Activated CD4-positive, CD25-positive, alpha-beta regulatory T cell treated with anti-CD3 and anti-CD28 coated beads, Interleukin-2, amount 50 U/mL, for 72 hours (primary cell): ENCODE measurements at places on chromosomes 1 and 21.

GRCh38 chr1:154454386-154455120, 47.5 kb upstream of the TDRD10 start:
- DNase-seq, result no peak

GRCh38 chr1:1677718-1678580, 14.6 kb downstream of the SLC35E2B start:
- peak; percentile 36 for DNase-seq

- DNase-seq, result no peak
Measured at GRCh38 chr1:173341307-173341706, 134.2 kb upstream of the TNFSF4 start.

GRCh38 chr1:26099780-26100179, 11.8 kb upstream of the PDIK1L start:
- DNase-seq, result no peak

- DNase-seq, result no peak
Measured at GRCh38 chr1:56566061-56566744, 13.2 kb downstream of the PLPP3 start.

DNA sequence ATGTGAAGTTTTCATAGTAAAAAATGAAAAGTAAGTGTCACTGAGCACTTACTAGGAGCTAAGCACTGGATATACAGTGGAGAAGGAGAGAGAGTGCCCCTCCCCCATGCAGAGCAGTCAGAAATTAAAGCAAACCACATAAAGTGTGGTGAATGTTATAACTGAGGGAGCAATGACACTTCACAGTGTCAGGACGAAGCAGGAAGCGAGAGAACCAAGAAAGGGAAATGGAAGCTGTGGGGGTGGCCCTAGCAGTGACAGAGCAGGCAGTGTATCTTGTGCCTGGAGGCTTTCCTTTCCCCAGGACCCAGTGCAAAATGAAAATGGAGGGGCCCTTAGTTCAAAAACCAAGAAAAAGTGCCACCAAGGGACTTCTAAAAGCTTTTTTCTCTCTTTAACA, 21.5 kb upstream of the RCAN3 start:
- DNase-seq, result no peak

DNA sequence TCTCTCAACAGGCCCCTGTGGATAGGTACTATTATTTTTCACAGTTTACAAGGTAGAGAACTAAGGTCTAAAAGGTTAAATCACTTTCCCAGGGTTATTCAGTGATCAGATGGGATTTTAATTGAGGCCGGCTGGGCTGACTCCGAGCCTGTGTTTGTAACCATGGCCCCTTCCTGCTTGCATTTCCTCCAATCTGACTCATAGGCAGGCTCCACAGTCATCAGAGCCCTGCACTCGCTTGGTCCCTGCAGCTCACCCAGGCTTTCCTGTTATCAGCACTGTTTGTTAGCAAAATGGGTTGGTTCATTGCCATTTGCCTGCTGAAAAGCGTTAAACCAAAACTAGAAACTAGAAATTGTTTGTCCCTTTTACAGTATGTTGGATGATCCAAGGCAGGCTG, 41.4 kb upstream of the LMX1A start:
- DNase-seq, result no peak

GRCh38 chr1:21020151-21020550, 156.5 kb downstream of the EIF4G3 start:
- no peak for DNase-seq

- DNase-seq, result peak; percentile 34
Measured at GRCh38 chr1:1627829-1628753, 3.9 kb upstream of the MMP23B start.

DNA sequence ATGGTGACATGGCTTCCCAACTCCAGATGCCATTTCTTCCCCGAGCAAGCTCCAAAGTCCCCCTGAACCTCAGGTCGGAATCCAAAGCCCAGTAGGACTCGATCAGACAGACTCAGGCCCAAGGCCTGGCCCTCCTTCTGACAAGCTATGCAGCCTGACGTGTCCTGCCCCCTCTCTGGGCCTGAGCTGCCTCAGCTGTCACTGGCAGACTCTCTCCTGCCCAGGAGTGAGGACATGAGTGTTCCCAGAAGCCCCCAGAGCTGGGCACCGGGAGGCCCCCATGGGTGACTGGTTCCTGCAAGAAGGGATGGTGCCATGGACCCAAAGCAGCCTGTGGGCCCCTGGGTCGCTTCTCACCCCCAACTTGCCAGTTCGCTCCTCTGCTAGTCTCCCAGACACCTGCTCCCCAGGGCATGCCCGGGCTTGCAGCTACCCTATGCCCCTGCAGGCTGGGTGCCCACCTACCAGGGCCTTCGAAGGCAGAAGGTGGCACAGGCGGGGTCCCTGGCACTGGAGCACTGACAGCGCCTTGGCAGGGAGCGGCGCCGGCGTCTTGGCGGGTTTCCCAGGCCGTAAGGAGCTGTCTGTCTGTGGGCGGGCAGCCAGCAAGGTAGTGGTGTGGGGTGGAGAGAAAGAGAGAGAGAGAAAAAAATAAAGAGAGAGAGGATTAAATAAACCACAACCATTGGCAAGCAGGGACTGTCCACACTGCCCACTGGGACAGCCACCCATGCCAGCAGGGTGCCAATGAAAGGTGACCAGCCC, 2.3 kb downstream of the EDN2 start:
- no peak for DNase-seq

DNA sequence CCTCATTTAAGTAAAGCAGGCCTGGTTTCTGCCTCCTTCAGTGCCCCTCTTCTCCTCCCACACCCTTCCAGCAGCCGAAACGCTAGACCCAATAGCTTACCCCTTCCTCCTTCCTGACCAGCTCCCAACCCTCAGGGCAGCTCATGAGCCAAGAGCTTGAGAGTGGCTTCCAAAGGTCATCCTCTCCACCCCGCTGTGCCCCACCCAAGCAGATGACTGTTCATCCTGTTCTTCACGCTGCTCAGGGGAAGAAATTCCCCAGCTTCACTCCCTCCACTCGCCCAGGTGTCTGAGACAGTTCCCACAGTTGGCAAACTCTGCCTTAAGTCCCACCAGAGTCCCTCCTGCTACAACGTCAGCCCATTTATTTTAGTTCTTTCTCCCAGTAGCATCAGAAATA, 23.4 kb downstream of the ARHGEF19 start:
- no peak for DNase-seq
